ENCODE measurements at places on chromosomes 2 and 18.

DNA sequence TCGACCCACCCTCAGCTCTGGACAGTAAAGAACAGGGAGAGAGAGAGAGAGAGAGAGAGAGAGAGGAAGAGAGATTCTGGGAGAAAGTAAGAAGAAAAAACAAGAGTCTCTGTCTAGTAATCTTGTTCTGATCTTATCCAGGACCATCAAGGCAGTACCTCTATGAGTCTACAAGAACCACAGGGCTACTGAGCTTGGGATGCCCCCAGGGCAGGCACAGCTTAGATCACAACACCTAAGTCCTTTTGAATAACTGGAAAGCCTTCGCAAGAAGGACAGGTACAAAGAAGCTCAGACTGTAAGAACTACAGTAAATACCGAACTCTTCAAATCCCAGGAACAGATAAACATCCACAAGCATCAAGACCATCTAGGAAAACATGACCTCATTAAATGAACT lies 51.4 kb upstream of the SGPP2 start:
- DNase-seq: no peak

DNA sequence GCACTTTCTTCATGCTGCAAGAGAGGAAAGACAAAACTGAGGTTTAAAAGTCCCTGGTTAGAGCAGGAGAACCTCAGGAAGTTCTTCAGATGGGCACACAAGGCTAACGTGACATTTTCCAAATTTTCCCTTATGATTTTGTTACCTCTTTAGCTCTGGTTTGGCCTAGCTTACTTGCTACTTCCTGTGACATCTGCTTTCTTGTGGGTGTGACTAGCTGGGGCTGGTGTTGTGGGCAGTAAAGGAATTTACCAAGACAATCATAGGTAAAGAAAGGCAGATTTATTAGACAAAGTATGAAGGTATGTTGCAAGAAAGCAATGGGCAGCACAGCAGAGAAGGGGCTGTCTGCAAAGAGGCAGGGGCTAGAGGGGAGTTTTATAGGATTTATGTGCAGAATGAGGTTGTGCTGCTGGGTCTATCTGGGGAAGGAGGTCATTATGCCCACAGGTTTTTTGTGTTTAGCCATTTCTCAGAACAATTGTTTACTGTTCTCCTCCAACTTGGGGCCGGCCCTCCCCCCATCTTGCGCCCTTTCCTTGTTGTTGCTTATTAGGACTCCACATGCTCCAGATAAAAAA lies 6.7 kb upstream of the TNP1 start:
- no peak for DNase-seq

DNA sequence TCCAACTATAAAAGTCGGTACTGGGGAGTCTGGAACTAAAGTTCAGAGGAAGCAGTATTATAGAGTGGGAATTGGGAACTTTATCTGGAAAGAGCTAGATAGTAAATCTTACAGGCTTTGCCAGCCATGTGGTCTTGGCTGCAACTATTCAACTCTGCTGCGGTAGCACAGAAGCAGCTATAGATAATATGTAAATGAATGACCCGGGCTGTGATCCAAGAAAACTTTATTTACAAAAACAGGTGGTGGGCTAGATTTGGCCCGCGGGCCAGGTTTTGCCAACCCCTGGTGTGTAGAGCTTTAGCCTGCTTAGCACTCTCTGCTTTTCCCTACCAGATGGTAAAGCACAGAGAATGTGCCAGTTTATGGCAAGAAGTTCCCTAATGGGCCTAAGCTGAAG lies 70.8 kb downstream of the TNP1 start:
- no peak for DNase-seq

- no peak for DNase-seq
These were observed 60.3 kb downstream of the PIAS2 start for GRCh38 chr18:46856973-46857372.

DNA sequence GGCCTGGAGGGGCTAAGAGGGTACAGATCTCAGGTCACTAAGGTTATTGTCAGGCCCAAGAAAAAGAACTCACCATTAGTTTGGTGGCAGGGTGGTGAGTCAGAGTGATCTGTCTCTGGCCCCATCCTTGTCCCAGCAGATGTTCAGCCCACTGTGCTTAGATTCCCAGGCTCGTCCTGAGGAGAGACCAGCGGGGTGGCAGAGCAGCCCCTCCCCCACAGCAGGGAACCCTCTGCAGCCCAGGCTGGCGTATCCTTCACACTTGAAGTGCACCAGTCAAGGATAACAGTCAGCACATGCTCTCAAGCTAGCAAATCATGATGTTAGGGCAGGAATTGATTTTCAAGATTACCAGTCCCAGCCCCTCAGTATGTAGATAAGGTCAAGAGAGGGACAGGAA lies 43.1 kb downstream of the TMEM185B start:
- no peak for DNase-seq

DNA sequence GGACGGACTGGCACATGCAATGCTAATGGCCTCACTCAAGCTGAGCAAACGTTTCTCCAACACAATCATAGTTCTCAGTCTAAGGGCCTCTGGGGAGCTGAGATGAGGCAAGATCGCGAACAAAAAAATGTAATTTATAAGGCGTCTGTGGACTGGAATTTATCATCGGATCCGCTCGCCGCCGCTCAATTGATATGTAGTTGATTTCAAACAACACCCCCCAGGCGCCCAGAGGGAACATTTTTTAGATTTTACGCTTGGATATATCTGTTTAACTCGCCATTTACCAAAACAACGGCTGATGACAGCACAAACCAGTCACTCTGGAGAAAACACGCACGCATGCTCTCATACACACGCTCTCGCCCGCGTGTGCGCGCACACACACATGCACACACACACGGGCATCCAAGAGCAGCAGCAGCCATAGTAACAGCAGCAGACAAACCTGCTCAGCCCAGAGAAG lies 335.8 kb downstream of the SMAD2 start:
- DNase-seq: no peak

GRCh38 chr2:25688236-25688635 lies 14.9 kb upstream of the DTNB start:
- no peak for DNase-seq

DNA sequence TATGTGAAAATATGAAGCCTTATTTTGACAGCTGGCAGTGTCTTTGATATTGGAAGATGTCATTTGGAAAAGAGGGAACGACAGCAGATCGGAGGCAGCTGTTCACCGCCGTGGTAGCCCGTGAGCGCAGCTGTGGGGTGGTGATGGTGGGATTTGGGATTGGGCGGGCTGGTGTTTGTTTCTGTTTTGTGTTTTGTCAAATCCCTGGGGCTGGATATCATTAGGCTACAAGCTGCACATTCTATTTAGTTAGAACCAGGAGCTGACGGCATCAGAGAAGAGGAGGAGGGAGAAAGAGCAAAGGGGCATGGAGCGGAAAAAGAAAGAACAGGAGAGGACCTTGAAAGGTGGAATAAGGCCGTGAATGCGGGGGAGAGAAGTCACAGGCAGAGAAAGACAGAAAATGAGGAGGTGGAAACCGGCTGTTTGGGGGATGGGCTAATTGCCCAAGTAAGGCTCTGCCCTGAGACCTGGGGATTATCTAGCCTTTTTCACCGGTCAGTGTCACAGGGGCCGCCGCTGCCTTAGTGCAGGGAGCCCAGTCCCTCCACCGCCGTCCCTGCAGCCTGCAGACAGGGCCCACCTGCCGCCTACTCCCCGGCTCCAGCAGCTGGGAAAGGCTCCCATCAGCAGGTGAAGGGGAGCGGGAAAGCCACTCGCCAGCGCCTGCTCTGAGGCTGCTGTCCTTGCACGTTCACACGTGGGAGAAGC lies 88.0 kb downstream of the ZCCHC2 start:
- no peak for DNase-seq

- no peak for DNase-seq
These were observed 501.5 kb downstream of the ERBB4 start for GRCh38 chr2:212037062-212037461.

DNA sequence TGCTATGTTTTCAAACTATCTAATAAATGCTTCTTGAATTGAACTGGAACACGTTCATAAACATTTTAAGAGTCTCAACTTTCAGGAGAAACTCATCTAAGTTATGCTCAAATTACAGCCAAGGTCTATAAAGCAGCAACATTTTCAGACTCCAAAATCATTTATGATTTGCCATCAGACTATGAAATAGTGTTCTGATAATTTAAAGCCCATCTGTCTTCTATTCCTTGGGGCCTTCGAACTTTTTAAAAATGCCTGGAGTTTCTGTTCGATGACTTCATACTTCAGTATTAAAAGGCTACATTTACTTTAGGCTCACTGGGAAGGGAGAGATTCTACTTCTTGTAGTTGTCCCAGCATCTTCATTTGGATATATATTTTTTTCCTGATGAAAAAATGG lies 73.6 kb upstream of the NXPH2 start:
- no peak for DNase-seq

GRCh38 chr2:99488539-99489062 lies 1.2 kb downstream of the REV1 start:
- DNase-seq: no peak

GRCh38 chr2:88671786-88672427 lies 19.6 kb upstream of the RPIA start:
- DNase-seq: peak; percentile 57

GRCh38 chr2:111028720-111029119 lies 92.0 kb upstream of the BCL2L11 start:
- DNase-seq: no peak

- DNase-seq: no peak
These were observed 370.4 kb downstream of the SOCS6 start for GRCh38 chr18:70659036-70659925.

DNA sequence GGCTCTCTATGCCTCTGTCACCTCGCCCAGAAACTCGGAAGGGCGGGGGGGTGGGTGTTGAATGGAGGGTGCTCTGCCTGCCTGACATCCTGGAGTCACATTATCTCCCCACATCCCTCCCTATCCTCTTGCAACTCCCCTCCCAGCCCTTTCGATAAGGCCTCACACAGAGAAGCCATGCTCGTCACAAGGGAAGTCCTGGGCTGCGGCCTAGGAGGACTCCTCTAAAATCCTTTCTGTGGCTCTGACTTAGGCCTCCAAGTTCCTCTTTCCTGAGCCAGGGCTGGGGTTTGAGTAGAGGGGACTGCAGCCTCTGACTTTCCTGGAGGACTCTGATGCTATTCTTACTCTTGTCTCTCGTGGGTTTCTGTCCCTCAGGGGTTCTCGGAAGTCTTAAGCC lies 75.0 kb upstream of the PKDCC start:
- DNase-seq: no peak

- peak; percentile 53 for DNase-seq
These were observed 48.4 kb downstream of the ZEB2 start for GRCh38 chr2:144471305-144472045.

- DNase-seq: no peak
These were observed 84.0 kb downstream of the LYPD6B start for GRCh38 chr2:149122516-149122915.

GRCh38 chr2:130252880-130253645 lies 54.8 kb upstream of the TUBA3E start:
- no peak for DNase-seq

DNA sequence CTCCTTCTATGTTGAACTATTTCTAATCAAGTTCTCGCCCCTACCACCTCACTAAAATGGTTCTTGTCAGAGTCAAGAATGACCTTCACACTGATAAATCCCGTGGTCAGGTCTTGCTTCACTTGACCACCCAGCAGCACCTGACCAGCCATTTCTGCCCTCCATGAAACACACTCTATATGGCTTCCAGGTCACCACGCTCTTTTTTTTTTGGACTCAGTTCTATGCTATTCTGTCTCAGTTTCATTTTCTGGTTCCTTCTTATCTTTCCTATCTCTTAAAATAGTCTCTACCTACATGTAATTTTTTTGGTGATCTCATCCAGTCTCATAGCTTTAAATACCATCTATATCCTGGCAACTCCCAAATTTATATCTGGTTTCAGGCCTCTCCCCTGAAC lies 11.4 kb downstream of the EIF2AK3 start:
- DNase-seq: no peak

DNA sequence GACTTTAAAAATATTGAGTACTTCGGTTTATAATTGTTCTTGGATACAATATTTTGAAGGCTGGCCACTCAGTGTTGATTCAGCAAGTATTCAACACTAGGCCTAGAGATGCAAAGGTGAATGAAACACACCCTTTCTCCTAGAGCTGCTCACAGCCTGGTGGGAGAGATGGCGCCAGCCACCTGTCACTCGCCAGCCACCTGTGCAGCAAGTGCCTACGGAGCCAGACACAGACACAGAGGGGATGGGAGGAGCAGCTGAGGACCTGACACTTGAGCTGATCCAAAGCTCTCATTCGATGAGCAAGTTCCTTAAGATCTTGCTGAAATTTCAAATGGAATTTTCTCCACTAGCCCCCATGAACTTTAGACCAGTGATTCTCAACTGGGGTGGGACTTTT lies 151.1 kb upstream of the RIOK3 start:
- DNase-seq: no peak

GRCh38 chr2:128615571-128615970 lies 296.9 kb upstream of the HS6ST1 start:
- DNase-seq: no peak

DNA sequence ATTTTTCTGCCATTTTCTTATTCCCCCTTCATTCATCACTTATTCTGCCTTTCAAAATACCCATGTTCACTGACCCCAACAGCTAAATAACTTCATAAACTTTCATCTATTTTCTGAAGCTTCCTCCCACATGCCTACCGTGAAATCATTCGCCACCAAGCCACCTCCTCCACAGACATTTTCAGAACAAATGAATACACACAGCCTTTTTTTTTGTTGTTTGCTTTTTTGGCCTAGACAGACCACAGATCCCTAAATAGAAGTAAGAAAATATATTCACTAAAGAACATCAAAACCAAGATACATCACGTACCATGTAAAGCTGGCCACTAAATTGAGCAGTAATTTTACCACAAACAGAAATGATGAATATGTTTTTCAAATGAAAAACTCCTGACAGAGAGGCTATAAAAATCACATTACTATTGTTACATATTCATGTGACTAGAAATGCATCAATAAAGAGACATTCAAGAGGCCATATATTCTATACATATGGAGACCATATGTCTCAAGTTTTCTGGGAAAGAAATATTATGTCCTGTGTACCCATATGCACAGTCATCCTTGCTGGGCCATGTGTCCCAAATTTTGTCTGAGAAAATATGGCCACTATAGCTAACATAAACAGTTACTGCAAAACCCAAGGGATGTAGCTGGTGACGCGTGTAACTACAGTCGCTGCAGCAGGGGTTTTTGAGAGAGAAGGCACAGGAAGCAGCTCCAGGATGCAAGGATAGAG lies 200.3 kb downstream of the FBXO15 start:
- DNase-seq: no peak

- no peak for DNase-seq
These were observed 21.6 kb downstream of the TMEM18 start for GRCh38 chr2:655626-656025.

GRCh38 chr2:36371070-36371874 lies 15.7 kb downstream of the CRIM1 start:
- no peak for DNase-seq

GRCh38 chr2:40364151-40364874 lies 87.6 kb downstream of the SLC8A1 start:
- no peak for DNase-seq
